ENCODE measurements at places on chromosomes 6 and 20.

GRCh38 chr6:119891644-119892043 lies 542.1 kb upstream of the MAN1A1 start:
- DNase-seq: no peak

DNA sequence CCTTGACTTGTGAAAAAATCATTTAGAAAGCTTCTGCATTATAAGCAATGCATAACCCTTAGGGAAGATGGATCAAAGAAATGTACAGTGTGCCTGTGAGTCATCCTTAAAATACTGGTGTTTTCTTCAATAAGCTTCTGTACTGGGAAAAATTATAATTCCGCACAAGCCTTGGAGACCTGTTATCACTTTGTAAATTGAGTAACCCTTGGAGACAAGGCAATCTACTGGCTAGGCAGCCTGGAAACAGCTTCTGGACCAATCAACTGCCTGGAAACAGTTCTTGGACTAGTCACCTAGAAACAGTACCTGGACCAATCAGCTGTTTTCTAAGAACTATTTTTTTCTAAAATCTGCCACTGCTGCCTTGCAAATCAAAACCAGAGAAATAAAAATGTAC lies 25.8 kb upstream of the RNGTT start:
- DNase-seq: no peak

DNA sequence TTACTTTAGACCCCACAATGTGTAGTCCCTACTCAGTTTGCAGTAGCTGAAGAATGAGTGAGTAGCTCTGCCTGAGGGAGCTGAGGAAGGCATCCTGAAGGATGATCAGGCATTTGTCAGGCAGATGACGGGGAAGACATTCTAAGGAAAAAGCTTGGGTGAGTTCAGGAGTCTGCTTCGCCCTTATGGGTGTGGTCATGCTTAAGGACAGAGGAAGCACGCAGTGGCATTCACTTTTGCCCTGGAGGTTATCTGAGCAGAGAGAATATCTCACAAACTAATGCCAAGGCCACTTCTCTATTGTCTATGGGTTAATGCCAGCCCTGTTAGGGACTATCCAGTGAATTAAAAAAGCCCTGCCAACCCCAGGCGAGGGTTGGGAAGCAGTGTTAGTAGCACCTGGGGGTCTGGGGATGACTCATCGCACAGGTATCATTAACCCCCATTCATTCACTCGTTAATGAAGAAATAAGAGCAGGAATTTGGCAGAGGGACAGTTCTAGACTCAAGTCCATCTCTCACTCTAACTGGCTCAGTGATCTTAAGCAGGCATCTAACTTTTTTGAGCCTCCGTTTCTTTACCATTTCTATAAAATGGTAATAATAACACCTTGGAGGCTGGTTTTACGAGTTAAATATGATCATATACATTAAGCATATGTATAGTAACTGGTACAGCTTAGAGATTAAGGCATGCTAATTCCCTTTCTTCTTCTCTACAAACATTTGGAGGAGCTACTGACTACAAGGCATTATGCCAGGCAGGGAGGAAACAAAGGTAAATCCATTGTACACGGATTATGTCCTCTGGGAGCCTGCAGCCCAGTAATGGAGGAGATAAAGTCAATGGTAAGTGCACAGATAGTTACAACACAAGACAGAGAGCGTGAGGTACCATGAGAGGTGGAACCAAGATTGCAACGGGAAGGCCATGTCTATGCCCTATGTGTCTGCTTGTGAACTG lies 93.2 kb upstream of the AKIRIN2 start:
- DNase-seq: no peak

- no peak for DNase-seq
These were observed 81.4 kb downstream of the LIN28B start for GRCh38 chr6:105038259-105038658.

DNA sequence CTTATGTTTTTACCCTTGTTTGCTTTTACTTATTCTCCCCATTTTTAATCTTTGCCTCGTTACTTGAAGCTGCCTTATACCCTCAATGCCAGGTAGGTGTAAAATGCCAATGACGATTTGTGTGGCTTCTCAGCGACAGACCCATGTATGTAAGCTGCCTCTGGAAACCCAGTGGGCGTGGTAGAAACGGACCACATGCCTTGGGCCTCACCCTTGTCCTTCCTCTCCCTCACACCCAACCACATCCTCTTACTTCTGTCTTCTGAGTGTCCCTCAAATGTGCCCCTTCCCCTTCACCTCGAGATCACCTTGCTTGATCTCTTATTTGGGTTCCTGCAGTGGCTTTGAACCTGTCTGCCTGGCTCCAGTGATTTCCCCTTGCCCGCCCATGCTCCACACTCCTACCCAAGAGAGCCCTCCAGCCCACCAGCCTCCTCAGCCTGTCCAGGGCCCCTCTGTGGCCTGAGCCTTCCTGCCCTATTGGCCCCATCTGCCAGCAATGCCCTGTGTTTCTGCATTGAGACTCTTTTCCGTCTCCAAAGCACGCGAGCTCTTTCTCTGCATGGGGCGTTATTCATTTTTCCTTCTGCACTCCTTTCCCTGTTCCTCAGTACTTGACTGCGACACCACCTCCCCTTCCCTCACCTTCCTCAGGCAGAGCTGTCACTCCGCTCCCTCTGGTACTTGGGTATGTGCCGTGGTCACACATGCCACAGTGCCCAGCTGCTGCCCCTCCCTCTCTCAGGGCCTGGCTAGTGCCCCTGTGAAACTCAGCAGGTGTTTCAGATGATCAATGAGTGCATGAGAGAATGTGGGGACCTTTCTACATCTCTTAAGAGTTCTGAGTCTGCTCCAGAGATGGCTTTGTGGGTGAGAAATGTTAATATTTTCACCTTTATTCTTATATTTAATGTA lies 115.4 kb downstream of the SLX4IP start:
- DNase-seq: no peak

GRCh38 chr20:52801628-52802006 lies 170.5 kb upstream of the TSHZ2 start:
- peak; percentile 75 for DNase-seq

DNA sequence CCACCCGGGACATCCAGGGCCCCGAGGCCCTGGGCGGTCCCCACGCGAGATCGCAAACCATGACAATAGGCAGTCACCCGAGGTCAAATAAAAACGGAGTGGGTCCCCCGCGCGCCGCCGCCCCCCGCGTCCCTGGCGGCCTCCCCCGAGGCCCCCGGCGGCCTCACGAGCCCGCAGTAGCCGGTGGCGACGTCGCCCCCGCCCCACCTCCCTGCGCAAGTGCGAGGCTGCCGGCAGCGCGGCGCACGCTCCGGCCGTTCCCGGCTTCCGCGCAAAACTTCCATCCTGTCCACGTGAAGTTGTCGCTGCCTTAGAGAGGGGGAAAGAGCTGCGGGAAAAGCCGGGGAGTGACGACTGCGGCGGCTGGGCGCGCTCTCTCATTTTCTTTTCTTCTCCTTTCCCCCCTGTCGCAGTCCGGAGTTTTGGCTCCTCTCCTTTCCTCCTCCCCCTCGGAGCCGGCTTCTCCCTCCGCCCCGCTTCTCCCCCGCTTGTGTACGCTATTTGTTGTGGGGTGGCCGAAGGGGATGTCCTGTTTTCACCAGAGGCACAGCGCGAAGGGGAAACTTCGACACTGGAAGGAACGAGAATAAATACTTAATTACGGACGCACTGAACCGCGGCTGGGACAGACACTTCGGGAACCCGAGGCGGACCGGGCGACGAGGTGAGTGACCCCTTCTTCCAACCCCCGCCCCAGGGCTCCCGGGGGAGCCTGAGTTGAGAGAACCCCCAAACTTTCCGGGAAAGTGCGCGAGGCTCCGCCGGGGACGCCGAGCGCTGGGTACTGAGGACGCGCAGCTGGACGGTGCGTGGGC lies at the start of gene EYA4:
TSS of gene EYA4 (plus strand) at position 272 of the 815 bp plus-strand sequence. CDS start 33,424 bp downstream, outside the sequence.
- no peak for DNase-seq

GRCh38 chr6:14197118-14197517 lies 79.5 kb downstream of the CD83 start:
- DNase-seq: no peak

- peak; percentile 65 for DNase-seq
These were observed 10.4 kb upstream of the GCNT2 start for GRCh38 chr6:10510592-10511367.

DNA sequence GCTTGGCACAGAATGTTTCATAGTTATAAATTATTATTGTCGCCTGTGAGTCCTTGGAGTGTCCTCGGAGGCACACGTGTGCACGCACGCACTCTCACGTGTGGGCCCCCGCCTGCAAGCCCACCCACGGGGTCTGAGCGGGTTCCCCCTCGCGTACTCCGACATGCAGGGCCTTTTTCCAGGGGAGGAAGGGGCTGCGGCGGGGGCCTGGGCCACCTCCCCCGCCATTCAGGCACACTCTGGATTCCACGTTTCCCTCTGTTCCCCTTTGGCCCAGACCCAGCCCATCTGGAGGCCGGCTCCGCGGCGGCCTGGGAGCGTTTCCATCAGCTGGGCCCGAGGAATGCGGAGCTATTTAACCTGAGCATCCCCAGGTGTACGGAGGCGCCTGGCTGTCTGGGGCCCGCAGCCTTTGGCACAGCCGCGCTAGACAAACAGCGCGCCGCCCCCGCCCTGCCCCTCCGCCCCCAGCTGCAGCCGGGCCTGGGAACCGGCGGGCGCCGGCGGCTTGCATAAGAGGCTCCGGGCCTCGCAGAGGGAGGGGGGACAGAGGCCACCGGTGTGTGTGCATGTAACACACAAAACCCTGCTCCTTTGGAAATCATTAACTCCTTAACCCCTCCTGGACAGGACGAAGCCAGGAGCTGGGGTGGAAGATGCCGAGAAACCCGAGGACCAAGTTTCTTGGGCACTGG lies 3.3 kb downstream of the ID1 start:
- no peak for DNase-seq

DNA sequence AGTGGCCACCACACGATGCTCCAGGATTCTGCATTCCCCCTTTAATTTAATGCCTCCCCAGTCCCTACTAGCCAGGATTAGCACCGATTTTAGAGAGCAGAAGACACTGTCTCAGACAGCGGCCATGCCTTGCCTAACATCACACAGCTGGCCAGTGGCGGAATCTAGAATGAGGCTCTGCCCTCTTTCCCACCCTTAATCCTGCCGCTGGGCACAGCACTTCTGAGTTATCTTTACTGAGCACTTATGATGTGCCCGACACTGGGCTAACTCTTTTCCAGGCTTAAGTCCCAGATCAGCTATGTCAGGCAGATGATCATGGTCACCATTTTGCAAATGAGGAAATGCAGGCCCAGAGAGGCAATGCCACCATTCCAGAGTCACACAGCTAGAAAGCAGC lies 5.6 kb upstream of the BPIFA2 start:
- no peak for DNase-seq

DNA sequence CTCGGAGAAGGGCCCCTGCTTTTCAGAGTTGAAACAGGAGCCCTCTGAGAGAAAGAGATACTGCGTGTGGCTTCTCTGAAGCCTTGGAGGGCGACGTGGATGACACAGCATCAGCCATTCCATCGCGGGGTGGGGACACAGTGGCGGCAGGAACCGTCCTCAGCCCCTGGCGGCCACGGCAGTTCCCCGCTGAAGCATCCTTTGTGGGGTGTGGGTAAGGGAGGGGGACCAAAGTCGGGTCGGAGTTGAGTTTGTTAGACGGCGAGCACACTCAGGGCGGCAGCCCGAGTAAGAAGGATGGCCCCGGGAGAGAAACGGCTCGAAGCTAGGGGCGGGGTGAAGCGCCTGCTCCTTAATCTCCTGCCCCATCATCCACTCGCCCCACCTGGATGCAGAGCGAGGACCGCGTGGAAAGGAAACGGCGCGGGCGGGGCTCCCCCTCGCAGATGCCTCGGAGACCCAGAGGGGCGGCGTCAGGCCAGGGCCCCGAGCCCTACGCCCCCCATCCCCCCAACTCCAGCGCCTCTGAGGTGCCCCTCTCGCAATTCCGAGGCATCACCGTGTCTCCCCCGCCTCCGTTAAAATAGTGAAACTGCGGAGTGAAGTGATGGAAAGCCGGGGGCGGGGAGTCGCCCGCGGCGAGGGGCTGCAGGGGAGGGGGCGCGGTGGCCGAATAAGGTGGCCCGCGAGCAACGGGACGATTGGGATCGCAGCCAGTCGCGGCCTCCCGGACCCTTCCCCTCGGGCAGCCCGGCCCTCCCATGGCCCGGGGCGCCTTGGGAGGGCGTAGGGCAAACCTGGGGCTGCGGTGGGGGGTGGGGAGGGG lies 796 bp upstream of the RREB1 start:
- no peak for DNase-seq
